ENCODE measurements at places on chromosomes 11 and 22.
A peak's percentile ranks its signal among the peaks of the same experiment; 100 is the strongest.

- DNase-seq = no peak
Measured at GRCh38 chr11:107669191-107669740, 42.6 kb downstream of the SLN start.

GRCh38 chr11:90747057-90747456, 524.2 kb upstream of the CHORDC1 start:
- DNase-seq = peak; percentile 7

DNA sequence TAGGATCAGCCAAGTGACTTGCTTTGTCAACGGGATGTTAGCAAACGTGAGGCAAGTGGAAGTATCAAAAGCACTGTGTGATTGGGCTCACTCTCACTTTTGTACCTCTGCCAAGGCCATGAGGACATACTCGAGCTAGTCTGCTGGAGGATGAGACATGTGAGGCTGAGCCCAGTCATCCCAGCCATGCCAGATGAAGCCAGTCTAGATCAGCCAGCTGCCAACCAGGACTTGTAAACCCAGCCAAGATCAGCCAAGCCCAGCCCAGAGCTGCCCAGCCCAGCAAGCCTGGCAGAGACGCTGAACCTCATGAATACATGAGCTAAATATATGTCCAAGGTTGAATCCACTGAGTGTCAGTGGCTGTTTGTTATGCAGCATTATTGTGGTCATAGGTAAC, 369.7 kb downstream of the MN1 start:
- DNase-seq = no peak

DNA sequence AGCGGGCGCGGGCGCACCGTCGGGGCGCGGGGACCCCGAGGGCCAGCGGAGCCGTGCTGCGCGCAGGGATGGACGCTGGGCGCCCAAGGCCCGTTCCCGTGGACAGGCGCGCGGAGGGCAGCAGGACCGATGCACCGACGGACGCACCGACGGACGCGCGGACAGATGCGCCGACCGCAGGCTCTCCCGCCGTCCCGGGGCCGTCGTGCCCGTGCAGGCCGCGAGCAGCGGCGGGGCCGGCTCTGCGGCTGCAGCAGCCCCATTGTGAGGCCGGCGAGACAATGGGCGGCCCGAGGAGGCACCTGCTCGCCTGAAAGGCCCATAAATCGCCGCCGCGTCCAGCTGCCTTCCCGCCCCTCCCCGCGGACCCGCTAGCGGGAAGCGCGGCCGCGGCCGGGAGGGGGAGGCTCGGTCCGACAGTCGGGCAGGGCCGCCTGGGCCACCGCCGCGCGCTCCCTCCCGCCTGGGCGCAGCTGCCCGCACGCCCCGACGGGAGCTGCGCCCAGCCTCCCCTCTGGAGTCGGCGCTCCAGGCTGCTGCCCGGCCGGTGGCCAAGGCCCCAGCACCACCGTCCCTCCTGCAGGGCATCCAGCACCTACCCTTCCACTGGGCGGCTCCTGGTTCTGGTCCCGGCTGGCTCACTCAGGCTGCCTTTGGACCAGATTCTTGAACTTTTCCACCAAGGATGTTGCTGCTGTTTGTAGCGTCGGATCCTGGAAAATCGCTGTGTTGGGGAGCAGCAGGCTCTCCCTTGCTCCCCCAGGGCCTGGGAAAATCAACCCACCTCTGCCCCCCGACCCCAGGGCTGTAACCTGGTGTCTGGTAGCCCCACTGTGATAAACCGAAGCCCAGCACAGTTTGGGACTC, 15.8 kb downstream of the CDKN1C start:
- no peak for DNase-seq

GRCh38 chr11:35373284-35373933, 45.9 kb downstream of the SLC1A2 start:
- no peak for DNase-seq

DNA sequence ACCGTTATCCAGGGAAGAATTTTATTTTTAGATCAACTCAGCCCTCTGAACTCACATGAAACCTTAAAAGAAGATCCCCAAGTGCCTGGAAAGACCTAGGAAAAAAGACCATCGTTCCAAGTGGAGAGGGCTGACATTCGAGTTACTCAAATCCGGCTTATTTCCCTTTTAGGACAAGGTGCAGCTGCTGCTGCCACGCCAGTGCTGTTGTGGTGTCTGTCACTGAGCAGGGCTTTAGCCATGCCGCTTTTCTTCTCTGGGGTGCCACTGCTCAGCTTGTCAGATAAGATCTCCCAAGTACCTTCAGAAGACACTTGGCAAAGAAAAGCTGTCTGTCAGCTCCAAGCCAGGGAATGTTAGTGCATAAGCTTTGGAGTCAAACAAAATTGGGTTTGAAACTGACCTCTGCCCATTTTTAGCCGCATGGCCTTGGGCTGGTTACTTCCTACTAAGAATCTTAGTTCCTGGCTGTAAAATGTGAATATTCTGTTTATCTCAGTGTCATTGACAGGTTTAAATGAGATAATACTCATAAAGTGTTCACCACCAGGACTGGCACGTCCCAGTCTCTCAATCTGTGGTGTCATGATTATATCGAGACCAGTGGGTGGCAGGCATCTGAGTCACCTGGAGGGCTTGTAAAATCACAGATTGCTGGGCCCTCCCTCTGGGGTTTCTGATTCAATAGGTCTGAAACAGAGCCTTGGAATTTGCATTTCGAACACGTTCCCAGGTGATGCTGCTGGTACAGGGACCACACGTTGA, 117.5 kb downstream of the PKNOX2 start:
- DNase-seq = no peak

DNA sequence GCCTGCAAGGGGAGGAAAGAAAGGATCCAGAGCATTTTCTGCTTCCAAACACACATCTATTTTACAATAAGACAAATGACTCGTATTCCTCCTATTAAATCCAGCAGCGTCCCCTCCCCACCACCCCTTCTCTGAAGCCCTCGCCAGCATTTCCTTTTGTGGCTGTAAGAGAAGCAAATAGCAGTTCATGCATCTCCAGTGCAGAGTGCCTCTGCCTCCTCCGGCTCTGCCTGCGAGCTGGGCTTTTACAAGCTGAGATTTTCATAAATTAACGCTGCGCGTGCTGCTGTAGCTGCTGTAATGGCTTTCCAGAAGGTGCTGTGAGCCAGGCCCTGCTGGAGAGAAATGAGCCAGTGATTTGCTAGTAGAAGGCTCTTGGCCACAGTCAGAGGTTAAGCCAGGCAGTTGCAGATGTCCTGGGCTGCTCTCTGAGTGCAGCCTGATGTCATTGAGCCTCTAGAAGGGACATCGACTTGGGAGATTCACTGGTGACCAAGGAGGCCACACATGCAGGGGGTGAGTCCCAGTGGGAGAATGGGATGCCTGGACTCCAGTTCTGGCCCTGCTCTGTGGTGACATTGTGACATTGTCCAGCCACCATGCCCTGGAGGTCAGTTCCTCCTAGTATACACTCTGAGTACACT, 134.5 kb upstream of the NAV2 start:
- no peak for DNase-seq

DNA sequence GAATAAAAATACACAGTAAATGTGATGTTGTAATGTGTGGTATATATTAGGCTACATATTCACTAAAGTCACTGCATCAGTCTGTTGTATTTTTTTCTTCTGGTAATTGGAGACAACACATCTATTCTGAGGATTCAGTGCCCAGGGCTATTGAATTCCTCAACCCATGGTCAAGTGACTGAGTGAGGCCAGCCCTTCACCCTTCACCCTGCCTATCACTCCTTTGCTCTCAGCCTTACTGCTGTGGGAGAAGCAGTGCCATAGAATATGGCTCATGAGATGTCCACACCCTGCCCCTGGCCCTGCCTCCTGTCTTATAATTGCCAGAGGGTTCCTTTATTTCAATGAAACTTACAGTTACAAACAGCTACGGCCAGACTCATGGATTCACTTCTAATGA, 295.6 kb downstream of the NTM start:
- DNase-seq = no peak

GRCh38 chr22:49657275-49657973, 170.2 kb downstream of the BRD1 start:
- DNase-seq = peak; percentile 73

DNA sequence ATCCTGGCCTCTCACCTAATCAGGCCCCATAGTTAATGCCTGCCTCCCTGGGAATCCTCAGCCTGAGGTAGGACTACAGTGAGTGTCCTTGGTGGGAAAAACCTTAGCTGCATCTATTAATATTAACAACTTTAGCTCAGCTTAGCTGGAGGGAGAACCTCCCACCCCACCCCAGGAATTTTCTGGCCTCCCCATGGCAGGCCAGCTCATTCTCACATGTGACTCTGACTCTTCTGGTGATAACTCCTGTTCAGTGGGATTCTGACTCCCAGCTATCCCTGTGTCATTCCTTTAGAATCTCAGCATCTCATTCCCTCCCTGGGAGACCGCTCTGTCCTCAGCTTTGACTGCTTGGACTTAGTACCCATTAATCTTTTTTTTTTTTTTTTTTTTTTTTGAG, 14.5 kb downstream of the ART5 start:
- DNase-seq = no peak

- no peak for DNase-seq
Measured at GRCh38 chr11:19156892-19157291, 39.9 kb downstream of the ZDHHC13 start.

DNA sequence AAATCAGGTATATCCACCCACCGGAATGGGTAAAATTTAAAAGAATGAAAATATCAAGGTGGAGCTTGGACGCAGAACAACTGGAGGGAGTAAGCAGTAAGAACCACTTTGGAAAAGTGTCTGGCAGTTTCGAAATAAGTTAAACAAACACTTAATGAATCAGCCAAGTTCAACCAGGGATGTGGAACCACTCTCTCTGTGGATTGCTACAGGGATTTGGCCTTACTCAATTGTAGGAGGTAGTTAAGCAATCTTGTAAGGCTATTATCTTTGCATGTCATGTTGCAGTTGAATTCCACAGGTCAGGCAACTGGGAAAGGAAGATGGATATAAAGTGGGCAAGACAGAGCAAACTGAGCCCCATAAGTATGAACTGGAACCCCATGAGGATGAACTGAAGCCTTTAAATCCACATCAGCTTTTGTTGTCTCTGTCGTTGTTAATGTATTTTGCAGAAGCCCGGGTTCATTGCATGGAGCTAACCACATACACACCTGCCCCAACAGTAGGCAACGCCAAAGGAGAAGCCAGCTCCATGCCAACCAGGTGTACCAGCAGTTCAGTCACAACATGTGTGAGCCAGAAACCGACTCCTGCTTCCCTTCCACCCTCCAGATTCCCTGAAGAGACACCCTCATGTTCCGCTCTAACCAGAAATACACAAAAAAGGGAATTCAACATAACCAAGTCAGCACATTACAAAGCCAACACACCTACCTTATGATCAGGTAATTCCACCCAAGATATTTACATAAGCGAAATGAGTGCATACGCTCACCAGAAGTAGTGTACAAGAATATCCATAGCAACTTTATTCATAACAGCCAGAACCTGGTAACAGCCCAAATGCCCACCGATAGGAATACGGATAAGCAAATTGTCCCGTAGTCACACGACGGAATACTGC, 8.0 kb upstream of the SLC43A3 start:
- DNase-seq = peak; percentile 92

DNA sequence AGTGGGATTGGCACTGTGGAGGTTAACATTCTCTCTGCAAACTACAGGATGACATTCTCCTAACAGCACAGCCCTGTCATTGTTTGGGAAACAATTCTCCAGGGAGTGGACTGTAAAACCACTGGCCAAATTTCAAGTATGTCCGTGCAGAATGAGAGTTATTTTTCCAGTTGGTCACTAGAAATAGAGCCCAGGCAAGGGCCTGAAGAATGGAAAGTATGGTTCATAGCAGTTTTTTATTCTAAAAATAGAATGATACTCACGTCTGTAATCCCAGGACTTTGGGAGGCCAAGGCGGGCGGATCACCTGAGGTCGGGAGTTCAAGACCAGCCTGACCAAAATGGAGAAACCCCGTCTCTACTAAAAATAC, 39.0 kb upstream of the CD44 start:
- no peak for DNase-seq

DNA sequence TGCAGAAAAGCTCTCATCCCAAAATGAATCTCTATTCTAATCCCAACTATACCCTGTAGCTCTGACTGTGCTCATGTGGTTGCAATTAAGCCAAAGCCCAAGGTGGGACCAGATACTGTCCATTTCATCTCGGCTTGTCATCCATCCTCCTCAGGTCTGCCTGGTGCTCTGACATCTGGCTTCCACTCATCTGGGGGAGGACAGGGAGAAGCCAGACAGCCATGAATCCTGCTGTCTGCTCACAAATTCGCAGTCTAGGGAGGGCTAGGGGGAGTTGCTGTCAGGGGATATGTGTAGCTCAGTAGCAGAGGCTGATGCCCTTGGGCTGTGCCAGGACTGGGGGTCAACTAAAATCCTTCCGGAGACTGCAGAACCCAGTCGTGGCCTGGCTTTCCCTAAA, 167.1 kb downstream of the ETS1 start:
- no peak for DNase-seq

DNA sequence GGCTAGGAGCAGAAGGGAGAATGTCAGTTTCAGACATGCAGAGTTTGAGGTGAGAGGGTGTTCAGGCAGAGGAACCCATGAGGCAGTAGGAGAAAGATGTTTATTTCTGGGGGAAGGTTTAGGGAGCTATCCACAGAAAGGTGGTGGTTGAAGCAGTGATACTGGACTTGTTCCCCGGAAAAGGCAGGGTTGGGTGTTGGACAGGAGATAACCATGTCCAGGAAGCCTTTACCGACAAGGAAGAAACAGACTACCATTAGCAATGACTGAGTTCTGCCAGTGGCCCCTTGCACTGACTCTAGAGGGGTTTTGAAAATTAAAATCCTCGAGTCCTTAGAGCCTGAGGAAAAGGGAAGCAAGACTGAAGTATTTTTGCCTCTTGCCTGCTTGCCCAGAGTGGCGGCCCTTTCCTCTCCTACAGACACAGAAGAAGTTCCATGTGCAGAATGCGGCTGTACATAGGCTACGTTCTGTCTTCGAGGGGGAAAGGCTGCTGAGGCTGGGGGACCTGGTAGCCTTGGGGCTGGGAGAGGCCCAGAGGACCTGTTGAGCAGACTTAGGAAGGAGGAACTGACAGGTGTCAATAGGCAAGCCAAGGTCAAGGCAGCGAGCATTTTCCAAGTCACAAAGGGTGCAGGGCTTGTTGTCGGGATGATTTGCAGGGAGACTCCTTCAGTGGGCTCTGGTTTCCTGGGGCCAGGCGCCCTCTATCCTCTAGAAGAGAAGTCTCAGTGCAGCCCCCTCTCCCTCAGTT, 146.7 kb downstream of the LDLRAD3 start:
- DNase-seq = peak; percentile 22

DNA sequence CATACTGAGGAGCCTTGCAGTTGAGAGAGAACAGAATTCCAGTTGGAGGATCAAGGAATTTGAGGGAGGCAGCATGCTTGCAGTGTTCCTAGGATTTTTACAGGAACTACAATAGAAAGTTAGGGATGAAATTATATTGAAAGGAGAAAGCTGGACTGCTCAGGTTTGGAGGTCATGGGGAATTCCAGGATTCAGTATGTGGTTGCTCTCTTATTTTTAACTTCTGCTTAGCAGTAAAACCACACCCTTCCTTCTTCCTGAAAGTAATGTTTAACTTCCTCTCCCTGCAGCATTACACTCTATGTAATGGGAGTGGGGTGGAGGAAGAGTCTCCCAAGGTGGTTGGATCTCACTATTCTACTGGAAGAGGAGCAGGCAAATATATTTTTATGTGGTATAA, 31.3 kb downstream of the CTNND1 start:
- DNase-seq = peak; percentile 83
